ENCODE measurements at places on chromosomes 1 and 21.

GRCh38 chr1:228009828-228010775 is 3.3 kb downstream of the WNT3A start:
- DNase-seq: no peak

GRCh38 chr1:40479156-40479555 is 2.1 kb downstream of the ZFP69 start:
- DNase-seq: no peak

DNA sequence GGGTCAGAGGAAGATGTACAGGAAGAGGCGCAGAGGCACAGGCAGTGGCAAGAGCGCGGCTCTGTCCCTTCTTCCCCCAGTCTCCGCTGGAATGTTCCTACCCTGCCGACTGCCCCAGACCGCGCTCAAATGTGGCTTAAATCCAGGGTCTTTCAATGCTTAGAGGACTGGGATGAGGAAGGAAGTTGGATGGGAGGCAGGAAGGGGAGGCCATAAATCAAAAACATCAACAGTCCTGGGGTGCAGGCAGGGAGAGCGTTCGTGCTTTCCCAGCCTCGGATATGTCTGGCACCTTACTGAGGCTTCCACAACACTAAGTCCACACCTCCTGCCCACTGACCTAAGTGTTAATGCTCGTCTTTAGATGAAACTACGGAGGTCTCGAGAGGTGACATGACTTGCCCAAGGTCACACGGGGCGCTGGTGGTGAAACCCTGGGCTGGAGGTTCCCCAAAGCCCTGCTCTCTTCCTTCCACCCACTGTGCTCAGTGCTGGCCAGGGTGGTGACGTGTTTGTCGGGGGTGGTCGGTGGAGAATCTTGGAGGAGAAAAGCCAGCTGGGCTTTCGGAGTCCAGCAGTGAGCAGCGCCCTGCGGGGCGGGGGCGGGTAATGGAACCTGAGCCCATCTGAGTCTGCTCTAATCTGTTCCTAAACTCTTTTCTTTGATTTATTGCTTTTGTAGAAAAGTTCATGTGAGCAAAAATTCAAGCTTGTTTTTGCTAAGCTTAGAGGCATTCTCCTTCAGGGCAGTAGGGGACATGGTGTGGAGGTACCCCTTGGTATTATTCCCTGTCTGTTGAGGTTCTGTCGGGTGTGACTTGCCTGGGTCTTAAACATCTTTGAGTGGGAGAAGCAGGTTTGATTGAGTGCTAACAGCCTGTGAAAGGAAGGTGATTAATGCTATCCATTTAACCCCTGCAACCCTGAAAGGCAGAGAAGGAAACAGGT is 708 bp downstream of the CDA start:
- no peak for DNase-seq

DNA sequence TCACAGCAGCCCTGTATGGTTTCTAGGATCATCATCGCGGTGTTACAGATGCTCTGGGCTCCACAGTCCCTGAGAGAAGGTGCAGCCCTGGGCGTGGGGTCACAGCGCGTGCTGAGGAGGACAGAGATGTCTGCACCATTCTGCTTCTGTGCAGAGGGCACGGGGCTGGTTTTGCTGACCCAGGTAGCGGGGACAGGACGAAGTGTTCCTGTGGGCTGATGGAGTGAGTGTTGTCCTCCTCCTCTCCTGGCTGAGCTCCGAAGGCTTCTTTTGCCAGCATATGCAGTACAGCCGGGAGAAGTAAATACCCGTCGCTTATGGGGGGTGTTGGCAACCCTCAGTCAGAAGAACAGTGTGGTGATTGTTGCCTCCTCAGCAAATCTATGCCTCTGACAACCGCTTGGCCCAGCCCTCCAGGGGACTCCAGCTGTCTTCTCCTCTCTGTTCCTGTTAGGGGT is 101.5 kb downstream of the DDX20 start:
- DNase-seq: no peak

- DNase-seq: no peak
These were observed 20.8 kb downstream of the CC2D1B start for GRCh38 chr1:52345252-52345651.

GRCh38 chr1:230163205-230163604 is 96.2 kb downstream of the GALNT2 start:
- DNase-seq: no peak

DNA sequence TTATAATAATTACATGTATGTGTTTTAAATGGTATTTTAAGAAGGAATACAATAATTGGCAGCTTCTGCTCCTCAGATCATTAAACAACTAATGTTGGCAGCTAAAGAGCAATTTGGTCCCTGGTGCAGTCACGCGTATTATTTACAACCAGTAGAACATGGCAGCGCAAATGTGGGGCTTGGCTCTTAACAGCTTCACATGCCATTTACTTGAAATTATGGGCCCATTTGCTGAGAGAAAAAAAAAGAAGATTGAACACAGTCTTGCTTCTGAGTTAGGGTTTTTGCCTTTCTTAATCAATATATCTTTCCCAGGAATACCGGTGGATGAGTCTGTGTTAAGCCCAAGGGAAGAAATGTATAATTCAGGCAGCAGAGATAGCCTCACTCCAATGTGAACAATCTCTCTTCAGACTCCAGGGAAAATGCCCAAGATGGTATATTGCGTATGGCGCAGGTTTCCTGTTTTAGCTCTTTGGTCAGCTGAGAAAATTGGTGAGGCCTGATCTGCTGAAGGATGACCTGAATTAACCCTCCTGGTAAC is 174.5 kb downstream of the DISC1 start:
- DNase-seq: no peak

DNA sequence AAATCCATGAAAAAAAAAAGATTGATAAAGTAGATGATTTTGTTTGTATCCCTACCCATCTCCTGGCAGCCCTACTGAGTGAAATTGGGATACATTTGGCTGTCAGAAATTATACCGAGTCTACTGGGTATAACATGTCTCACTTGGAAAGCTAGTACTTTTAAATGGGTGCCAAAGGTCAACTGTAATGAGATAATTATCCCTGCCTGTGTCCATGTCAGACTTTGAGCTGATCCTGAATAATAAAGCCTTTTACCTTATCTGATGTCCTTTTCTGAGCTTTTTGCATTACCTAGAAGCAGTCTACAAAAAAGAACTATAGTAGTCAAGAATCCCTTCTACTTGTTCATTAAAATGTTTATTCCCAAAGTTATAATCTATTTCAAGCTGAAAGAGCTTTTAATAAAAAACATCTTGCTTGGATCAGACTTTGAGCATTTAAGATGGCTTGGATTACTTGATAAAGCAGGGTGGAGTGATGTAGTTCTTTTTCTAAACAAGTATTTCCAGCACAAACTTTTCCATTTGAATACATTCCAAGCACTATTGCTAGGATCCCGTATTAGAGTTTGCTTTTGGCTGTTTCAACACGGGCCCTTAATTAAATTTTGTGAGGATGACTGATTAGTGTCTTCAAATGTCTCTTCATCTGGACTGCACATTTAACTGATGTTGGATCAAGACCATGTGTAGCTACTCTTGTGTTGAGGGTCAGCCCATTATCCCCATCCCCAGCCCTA is 69.2 kb downstream of the DTL start:
- no peak for DNase-seq

GRCh38 chr1:98991127-98992012 is 13.3 kb downstream of the PLPPR5 start:
- no peak for DNase-seq
